ENCODE measurements at places on chromosomes 3 and 15.
A peak's percentile ranks its signal among the peaks of the same experiment; 100 is the strongest.

DNA sequence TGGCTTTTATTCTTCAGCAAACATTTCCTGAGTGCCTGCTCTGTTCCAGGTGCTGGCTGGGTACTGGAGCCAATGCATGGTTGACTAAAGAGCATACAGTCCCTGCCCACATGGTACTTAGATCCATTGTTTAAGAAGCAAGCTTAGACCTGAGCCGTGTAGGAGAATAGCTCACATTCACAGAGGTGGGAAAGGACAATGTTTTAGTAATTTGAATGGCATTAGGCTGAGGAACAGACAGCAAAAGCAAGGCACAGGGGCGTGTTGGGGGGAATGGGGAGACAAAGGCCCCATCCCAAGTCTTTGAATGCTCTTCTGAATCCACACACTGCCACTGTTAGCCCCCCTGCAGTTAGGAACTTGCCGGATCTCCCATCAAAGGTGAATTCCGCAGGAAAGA lies 388.2 kb upstream of the RGMA start:
- no peak for DNase-seq

- no peak for DNase-seq
Observed at GRCh38 chr3:85251766-85252165, 293.0 kb downstream of the CADM2 start.

DNA sequence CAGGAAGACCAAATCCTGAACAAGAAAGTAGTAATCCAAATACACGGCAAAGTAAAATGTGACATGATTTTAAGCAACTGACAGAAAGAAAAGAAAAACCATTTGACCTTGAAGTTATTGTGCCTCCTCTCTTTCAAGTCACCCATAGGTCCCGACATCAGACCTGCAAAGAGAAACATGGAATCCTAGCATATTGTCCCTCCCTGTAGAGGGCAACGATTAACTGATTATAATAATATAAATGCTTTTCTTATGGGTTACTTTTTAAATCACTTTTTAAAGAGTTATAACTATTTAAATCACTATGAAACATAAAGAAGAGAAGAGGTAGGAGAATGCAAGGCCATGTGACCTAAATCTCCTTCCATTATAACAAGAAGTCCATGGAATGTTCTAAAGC lies 143.2 kb upstream of the LIPC start:
- DNase-seq, result no peak

- no peak for DNase-seq
Observed at GRCh38 chr15:81002331-81003096, 1.8 kb downstream of the TLNRD1 start.

DNA sequence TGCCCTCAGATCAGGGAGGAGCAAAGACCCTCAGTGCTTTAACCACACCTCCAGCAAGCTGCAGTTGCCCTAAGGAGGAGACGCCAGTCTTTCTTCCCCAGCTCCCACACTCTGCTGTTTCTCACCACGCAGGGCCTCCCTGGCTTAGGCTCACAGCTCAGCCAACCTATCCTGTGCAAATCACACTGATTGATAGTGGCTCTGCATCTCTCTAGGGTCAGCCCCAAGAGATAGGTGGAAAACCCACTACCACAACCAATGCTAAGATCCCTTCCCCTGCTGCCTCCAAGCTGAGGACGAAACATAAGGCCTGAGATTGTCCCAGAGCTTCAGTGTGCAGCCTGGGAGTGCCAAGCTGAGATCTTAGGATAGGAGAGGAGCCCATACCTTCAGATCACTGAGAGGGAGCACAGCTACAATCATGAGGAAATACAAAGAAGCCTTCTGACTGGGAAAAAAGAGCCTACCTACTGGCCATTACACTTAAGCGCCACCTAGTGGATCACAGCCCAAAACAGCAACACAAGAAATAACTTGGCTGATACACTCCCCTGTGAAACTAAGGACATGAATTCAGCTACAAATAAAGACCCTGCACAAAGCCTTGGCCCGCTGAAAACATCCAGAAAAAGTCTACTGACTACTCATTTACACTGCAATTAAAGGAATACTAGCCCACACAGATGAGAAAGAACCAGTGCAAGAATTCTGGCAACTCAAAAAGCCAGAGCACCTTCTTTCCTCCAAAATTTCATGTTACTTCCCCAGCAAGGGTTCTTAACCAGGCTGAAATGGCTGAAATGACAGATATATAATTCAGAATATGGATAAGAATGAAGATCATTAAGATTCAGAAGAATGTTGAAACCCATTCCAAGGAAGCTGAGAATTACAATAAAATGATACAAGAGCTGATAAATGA lies 271.5 kb upstream of the DCBLD2 start:
- DNase-seq, result peak; percentile 38

DNA sequence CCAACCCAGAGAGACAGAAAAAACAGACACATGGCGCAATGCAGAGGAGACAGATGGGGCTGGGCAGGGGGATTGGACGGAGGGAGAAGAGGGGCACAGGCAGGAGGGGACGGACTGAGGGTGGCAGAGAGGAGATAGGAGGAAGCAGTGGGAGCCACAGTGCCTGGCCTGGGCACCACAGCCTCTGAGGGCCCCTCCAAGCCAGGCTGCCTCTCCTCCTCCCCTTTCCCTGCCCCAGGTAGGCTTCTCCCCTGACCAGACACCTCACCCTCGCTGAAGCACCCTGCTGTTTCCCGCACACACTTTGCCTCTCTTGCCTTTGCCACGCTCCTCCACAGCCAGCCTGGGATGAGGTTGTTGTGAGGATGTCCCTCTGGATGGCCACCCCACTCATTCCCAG lies 84.0 kb upstream of the PRR20G start:
- DNase-seq, result no peak

DNA sequence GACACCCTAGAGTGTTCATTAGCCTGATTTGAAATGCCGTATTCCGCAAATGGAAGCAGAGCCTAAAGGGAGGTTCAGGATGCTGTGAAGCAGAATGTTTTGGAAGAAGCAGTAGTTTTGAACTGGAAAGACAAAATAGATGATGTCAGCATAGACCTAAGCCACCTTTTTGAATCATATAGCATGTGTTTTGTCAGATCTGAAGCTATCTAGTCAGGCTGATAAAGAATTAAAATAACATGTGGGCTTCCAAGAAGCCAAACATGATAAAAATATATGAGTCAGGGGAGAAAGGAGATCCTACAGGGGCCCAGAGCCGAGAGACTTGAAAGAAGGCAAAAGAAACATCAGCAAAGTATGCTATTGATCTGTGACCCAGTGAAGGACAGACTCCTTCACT lies 47.2 kb upstream of the RASA2 start:
- no peak for DNase-seq

DNA sequence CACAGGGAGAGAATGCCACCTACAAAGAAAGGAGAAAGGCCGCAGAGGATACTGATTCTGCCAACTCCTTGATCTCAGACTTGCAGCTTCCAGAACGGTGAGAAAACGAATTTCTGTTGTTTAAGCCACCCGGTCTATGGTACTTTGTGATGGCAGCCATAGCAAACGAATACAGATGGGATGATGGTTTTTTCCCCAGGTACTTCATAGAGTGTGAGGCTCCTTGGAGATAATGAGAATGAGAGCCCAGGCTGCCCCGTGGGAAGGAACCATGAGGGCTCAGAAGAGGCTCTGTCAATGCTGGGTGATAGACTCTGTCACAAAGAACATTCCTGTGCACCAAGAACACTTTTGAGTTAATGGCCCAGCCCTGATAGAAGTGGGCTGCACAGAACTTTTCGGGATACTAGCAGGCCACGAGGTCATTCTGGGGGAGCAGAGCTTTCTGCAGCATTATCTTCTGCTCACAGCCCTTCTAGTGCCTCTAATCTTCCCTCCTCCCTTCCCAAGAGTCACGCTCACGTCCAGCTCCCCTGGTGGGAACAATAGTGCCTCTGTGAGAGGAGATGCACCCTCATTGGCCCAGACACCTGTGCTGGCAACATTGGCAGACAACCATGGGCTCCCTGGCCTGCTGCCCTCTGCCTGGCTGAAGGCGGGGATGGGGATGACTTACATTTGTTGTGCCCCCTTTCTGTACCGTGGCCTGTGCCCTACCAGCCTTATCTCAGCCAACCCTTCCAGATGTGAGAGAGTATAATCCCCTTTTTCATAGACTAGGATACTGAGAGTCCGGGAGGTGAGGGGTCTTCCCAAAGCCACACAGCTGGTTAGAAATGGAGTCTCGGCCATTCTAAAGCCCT lies 5.2 kb upstream of the RLBP1 start:
- DNase-seq, result no peak
